Hypothalamus (tissue), 51 donors: ENCODE measurements at places on chromosomes 16 and 17.

DNA sequence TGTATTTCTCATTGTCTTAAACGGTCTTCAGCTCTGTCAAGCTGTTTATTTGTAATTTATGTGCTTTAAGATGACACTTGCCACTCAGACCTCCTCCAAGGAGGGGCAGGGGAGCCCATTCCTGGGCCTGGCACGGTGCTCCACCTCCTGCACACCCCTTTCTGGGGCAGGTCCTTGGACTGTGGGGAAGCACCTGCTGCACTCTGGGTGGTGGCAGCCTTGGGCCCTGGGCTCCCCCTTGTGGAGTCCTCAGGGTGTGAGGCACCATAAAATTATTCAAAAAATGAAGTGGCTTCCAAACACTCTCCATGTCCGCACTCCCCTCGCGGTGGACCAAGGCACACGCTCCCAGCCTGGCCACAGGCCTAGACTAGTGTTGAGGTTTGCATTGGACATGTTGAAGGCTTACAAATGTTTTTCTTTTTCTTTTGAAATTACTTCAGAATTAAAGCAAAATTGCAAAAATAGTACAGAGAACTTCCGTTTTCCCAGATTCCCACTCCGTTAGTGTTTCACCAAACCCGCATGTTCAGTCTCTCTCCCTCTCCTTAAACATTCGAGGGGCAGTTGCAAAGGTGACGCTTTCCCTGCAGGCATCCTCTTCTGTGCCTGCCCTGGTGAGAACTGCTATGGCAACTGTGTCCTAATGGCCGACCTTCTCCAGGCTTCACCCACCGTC, 32.4 kb downstream of the FOXK2 start:
- no peak for DNase-seq

DNA sequence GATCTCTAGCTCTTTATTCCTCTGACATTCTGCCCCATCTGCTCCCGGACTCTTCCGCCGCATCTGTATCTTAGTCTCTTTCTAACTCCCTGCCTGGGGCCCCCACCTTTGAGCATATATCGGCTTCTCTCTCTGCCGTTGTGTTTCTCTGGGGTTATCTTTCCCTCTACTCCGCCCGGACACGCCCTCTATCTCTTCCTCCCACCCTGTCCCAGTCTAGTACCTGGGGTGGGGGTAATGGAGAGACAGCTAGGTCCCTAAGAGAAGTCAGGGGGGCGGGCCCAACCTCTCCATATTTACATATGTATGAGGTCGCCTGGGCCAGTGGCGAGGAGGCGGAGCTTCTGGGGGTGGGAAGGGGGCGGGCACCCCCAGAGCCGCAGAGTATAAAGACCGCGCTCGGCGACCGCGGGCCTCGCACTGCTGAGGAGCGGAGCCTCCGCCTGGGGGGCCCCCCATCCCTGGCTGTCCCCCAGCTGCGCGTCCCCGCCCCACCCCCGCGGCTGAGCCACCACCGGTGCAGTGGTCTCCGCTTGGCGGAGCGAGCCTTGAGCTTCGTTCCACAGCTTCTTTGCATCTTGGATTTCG, at the start of gene ATP1B2:
Gene ATP1B2 (plus strand): TSS at position 418 of the 588 bp plus-strand sequence. CDS start 593 bp downstream, outside the sequence.
- no peak for DNase-seq

DNA sequence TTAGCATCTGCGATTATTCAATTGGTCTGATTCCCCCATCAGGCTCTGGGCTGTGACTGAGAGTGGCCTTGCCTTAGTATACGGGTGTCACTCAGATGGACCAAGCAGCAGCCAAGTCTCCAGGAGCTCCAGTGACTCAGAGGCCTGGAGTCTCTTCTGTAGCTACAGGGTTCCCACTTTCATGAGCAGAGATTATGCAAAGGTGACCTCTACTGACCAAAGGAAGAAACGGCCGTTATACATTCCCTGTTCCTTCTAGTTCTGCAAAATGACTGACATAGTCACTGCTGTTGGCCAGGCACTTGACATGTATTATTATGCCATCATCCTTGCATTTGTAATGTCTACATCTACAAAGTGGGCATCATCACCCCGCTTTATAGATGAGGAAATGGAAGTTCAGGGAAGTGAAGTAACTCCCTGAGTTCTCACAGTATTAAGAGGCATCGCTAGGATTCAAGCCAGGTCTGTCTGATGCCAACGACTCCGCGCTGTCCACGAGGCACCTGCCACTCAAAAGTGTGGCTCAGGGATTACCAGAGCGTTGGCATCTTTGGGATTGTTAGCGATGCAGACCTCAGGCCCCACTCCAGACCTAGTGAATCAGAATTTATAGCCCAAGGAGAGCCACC, 23.3 kb downstream of the SLC38A7 start:
- DNase-seq: no peak

DNA sequence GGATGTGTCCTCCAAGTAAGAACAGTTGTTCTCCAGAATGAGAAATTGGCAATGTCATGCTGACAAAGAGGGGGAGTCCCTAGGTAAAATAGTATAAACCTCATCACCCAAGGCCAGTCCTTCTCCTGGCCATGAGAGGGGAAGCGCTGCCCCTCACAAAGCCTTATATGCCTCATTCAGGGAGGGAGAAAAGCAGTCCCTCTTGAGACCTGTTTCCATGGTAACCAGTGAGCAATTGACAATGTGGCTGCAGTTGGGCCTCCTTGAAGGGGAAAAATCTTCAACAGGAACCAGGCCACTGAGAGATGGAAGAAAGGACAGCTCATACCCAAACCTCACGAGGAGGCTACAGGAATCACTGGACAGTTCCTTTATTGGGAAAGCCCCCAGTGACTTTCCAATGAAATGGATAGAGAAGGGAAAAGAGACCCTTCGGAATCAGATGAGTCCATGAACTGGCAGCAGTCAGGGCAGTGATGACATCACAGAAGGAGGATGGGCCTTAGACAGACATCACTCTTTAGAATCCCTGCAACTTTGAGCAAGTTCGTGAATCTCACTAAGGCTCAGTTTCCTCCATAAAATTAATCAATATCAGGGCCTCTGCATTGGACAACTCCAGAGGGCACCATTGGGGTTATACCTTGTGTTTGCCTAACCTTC, 275.7 kb downstream of the TOX3 start:
- DNase-seq: no peak

DNA sequence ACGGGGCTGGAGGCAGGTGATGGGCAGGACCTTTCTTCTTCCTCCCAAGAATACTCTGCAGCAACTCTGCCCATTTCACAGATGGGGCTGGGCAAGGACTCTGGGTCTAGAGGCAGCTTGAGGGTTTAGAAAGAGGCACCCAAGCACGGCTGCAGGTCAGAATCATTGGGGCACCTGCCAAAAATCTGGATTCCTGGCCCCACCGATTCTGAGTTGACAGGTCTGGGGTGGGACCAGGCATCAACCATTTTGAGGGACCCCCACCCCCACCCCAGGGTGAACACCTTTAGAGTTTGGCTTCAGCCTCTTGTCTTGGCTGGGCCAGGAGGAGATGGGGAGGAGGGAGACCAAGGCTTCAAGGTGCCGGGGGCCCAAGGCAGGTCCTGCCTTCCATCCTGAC, 5.3 kb downstream of the SPPL2C start:
- no peak for DNase-seq

- DNase-seq: no peak
Observed at GRCh38 chr16:66712512-66712911, 16.0 kb upstream of the CMTM4 start.

DNA sequence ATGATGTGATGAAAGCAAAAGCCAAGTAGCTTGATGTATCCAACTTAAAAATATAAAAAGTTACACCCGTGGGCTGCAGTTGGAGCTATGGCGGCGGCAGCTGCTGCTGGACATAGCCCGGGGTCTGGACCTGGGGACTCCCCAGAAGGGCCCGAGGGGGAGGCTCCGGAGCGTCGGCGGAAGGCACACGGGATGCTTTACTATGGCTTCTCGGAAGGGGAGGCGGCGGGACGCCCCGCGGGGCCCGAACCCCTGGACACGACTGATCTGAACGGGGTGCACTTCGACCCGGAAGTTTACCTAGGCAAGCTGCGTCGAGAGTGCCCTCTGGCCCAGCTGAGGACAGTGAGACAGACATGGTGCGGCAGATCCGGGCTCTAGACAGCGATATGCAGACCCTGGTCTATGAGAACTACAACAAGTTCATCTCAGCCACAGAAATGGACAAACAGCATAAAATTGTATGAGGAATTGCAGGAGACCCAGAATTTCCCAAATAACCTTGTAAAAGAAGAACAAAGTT, 109.5 kb upstream of the EEF2KMT start:
- no peak for DNase-seq

DNA sequence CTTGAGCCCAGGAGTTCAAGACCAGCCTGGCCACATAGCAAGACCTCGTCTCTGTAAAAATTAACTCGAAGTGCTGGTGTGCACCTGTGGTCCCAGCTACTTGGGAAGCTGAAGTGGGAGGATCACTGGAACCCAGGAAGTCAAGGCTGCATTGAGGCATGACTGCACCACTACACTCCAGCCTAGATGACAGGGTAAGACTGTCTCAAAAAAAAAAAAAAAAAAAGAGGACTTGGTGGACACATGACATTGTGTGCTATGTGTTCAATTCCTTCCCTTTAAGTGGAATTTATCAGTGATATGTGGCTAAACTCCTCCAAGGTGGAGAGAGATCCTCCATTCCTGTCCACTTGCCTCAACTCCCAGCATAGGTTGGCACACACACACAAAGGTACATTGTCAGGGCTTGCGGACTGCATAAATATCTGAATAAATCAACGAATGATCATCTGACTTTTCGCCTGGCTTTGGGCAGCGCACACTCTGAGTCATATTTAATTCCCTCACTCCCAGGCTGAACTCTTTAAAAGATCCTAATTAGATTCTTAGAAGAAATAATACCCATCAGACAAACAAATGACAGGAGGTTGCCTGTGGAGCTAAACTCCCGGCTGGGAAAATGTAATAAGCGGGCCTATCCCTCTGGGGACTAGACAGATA, 25.0 kb upstream of the SYT17 start:
- DNase-seq: no peak

GRCh38 chr16:73028263-73028662, 19.7 kb downstream of the ZFHX3 start:
- DNase-seq: no peak

DNA sequence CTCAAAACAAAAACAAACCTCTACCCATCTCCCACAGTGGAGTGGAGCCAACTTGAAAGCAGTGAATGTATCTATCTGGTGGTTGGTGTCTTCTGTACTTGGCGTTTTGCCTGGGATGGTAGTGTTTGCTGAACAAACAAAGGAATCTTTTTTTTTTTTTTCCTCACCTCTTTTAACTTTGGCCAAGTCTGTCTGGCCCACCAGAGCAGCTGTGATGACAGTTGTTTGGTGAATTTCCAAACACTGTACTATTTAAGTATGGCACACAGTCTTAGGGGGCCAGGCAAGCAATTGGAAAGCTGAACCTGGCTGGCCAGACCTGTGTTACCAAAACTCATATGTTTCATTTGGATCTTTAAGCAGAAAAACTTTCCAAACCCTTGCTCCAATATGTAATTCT, 101.8 kb upstream of the CDH13 start:
- DNase-seq: no peak

DNA sequence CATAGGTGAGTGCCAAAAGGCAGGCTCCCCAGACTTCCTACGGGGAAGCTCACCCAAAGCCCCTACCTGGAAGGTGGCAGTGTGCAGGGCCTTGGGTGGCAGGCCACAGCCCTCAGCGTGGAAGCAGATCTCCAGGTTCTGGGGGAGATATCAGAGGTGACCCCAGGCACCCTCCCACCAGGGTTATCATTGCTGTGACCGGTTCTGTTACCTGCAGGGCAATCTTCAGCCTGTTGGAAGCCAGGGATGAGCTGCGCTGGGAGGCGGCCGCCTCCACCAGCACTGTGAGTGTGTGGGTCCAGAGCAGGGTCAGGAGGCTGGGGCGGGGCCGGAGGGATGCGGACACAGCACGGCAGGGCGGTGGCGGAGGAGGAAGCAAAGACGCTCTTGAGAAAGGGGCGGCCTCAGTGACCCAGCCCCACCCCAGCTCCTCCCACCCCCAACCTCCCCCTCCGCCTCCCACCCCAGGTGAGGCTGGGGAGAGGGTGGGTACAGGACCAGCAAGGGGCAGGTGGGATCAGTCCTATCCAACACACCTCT, 13.1 kb downstream of the UNC13D start:
- DNase-seq: no peak

DNA sequence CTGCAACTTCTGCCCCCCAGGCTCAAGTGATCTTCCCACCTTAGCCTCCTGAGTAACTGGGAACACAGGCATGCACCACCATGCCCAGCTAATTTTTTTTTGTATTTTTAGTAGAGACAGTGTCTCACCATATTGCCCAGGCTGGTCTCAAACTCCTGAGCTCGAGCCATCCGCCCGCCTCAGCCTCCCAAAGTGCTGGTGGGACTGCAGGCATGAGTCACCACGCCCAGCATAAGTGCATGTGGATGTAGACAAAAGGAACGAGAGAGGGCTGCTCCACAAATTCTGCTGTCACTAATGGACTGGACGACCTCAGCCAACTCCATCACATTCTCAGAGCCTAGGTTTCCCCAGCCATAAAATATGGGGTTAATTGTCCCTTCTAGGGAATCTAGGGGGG, 7.7 kb upstream of the SP2 start:
- no peak for DNase-seq

- DNase-seq: no peak
Observed at GRCh38 chr17:62617894-62618472, 9.5 kb upstream of the MRC2 start.

GRCh38 chr17:10144982-10145381, 53.4 kb downstream of the GAS7 start:
- DNase-seq: no peak

GRCh38 chr16:48860341-48860740, 250.4 kb upstream of the N4BP1 start:
- no peak for DNase-seq

DNA sequence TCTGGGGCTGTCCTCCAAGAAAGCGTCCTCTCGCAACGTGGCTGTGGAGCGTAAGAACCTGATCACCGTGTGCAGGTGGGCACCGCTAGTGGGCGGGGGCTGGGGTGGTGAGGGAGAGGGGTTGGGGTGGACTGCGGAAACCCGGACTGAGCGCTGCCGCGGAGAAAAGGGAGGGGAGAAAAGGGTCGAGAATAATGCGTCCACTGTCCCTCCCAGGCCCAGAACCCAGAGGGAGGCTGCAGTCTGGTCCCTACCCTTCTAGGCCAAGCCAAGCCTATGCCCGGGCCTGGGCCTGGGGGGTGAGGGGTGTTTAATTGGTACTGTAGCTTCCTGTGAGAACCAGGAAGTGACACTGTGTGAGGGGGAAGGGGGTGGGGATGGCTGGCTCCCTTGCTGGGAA, 464 bp downstream of the RUNDC3A start:
- DNase-seq: peak; percentile 61

GRCh38 chr17:40872416-40872815, 5.4 kb upstream of the KRT12 start:
- DNase-seq: no peak

DNA sequence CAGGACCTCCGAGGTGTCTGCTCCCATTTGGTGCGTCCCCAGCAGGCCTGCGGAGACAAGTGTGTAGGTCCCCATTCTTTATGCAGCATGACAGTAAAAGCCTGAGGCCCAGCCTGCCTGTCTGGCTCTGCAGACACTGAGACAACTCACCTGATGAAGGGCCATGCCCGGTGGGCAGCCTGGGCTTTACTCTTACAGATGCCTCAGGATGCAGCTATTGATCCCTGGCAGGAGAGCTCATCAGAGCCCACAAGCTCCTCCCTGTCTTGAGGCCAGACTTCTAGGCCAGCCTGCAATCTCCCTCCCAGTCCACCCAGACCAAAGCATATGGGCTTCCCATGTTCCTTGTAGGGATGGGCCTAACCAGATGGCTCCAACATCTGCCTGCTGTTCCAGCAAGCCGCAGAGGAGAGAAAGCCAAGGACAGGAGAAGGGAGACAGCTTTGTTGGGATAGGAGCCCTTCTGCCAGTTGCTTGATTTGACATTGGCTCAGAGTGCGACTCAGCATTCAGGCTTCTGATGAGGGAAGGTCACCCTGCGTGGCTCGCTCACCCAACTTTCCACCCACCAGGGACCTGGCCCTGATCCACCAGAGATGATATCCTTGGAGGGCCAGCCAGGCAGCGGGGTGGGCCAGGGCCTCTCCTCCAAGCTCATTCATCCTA, 87.5 kb downstream of the SOCS1 start:
- DNase-seq: no peak
